ENCODE measurements at places on chromosomes 7 and 10.
A peak's percentile ranks its signal among the peaks of the same experiment; 100 is the strongest.

DNA sequence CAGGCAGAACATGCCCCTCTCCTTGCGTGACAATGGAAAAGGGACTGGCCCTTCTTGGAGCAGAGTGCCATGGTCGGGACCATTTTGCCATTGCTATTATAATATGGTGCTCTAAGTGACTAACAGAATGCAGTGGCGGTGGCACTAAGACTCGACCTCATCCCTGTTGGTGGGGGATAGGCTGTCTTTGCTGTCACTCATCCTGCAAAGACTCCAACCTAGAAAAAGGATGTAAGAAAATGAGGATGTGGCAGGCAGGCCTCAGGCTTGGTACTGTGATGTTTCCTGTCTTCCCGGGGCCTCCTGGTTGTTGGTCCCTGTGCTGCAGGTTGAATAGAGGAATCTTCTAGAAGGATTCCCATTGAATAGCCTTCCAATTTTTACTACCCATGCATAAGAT lies 18.6 kb downstream of the BLNK start:
- no peak for DNase-seq

- no peak for DNase-seq
These were observed 399.9 kb upstream of the IGFBP3 start for GRCh38 chr7:46320956-46321355.

- DNase-seq: no peak
These were observed 122.3 kb downstream of the SH3PXD2A start for GRCh38 chr10:103733045-103733419.

- no peak for DNase-seq
These were observed 180.0 kb upstream of the INHBA start for GRCh38 chr7:41882745-41883420.

DNA sequence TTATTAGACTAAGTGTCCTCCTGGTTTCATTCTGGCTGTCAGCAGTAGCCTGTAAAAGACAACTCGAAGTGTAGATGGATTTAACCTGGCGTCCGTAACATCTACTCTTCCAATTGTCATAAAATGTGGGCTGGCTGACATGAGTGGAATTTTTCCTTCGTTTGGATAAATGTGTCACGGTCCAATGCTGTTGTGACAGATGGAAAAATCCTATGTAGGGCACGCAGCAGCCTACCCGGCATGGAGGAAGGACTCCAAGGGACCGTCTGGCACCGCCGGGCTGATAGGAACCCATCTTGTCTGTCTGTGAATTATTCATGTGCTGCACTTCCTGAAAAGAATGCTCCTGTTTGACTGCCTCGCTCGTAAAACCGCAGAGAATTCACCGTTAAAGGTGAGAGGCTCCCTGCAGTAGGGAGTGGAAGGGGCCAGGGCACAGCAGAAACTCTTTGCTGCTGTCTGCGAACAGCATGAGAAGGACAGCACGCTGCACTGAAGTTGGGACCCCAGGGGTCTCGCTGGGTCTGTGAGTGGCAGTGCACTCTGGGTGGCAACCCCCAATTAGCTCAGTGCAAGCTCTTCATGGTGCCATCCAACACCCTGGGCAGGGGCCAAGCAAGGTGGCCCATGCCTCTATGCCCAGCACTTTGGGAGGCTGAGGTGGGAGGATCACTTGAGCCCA lies 1.6 kb upstream of the ORAI2 start:
- DNase-seq: peak; percentile 10

DNA sequence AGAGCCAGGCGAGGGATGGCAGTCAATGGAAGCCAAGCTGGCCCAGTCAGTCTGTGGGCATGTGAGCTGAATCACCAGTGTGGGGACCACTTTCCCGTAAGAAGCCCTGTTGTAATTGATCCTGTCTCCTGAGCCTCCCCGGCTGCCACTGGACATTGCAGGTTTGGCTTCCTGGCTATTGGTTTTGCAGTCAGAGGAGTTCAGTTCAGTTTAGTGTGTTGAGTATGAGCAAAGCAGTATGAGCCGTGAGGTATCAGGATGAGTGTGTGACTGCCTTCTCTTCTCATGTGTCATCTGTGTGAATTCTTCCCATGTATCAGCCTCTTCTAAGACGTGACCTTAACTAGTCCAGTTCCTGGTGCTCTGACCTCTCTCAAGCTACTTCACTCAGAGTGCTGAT lies 227.4 kb downstream of the PRKG1 start:
- no peak for DNase-seq

- DNase-seq: no peak
These were observed 664.2 kb downstream of the SORCS1 start for GRCh38 chr10:106500041-106500924.

GRCh38 chr10:118626953-118627352 lies 31.5 kb upstream of the PRLHR start:
- no peak for DNase-seq

- DNase-seq: no peak
These were observed 8.3 kb upstream of the PIP4K2A start for GRCh38 chr10:22722626-22723169.

Measured in bone marrow (tissue), 2 donors.